ENCODE measurements at places on chromosomes 3 and 15. TPM values are rescaled to one million over a fixed set of nuclear protein-coding genes. Genes with fewer than 3 reads are reported as not detected.

Gene MYNN
- 10.1 TPM for total RNA-seq

Gene ALDH1L1
- total RNA-seq, result 27.5 TPM

GRCh38 chr3:124858275-124858674 lies 28.9 kb downstream of the ITGB5 start:
- peaks cover 61% of the 10 kb centered on the region for H3K4me1 ChIP-seq
- H3K27ac ChIP-seq, result peak overlapping the region; percentile 36
- DNase-seq, result no peak
- no peak overlapping the region for H3K4me3 ChIP-seq
- no peaks in the 10 kb centered on the region for H3K36me3 ChIP-seq
- H3K27me3 ChIP-seq, result no peaks in the 10 kb centered on the region

GRCh38 chr3:7879572-7879971 lies 622.1 kb upstream of the LMCD1 start:
- peaks cover 6% of the 10 kb centered on the region for H3K4me1 ChIP-seq
- H3K27ac ChIP-seq, result no peak overlapping the region
- H3K27me3 ChIP-seq, result no peaks in the 10 kb centered on the region
- no peak overlapping the region for H3K4me3 ChIP-seq
- no peak for DNase-seq

DNA sequence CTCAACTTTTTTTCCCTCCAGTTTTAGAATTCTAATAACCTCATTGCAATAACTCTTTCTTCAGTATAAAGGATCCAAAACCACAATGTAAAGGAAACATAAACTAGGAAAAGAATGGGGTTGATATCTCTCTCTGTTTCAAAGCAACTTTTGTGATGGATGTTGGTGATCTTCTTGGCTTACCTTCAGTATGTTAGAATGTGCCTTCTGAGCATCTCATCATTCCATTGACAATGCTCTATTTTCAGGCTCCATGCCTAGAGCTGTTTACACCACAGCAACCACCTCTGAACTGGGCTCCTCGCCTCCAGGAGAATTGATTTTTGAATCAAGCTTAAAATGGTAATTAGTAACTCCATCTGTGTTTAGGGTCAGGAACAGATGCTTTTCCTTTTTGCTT lies 6.6 kb downstream of the NLGN1 start:
- no peaks in the 10 kb centered on the region for H3K36me3 ChIP-seq
- H3K4me3 ChIP-seq, result no peak overlapping the region
- H3K27me3 ChIP-seq, result peaks cover 4% of the 10 kb centered on the region
- H3K27ac ChIP-seq, result no peak overlapping the region
- no peaks in the 10 kb centered on the region for H3K4me1 ChIP-seq
